WERI-Rb-1 (cell line): ENCODE measurements at places on chromosomes 5 and 9.

GRCh38 chr5:90287036-90287435 is 122.5 kb downstream of the CETN3 start:
- no peak for DNase-seq

DNA sequence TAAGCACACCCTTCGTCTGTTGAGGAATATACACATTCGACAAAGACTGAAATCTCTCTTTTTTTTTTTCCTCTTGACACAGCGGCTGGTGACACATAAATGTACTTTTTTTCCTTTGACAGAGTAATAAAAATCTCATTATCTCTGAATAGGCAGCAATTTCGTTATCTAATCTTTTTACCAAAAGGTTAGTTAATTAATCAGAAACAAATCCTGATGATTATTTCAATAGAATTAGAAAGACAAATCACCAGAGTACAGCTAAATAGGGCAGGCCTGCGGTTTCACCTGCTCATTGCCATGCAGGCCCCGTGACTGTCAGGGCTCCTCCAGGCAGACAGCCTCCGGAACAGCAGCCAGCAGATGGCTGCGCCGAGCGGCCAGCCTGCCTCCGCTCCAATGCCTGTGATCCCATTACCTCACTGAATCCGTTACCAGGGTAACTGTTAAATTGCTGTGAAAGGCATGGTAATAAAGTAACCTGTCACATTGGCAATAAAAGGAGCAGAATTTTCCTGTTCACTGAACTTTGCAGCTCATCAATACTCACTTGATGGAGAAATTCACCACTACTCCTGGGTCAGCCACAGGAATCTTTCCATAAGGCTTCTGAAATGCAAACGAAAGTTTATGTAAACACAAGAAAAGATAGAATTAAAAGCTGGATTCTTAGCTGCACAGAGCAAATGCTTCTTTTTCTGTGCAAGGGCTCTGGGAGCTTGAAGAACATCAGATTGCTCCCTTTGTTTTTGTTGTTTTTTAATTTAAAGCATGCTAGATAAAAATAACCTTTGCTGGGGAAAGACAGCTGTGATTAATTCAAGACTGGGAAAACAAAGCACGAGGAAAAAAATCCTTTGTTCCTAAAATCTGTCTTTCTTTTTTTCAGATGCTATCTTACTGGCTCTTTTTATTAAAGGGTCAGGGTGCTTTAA is 666.4 kb upstream of the ZNF608 start:
- DNase-seq: peak; percentile 94

DNA sequence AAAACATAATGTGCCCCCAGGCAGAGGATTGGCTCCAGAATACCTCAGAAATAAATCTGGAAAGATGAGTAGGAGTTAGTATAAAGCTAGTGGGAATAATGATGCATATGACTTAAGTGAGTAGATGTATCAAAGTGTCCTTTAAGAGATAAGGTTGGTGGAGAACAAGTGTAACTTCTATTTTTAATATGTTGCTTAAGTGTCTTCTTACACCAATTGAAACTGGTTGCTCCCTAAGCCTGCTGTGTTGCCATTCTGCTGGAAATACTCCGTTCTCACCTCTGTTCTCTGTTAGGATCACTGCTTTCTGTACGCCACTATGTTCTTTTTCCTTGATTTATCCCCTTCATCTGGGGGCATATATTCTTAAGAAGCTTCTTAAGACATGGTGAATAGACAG is 286.4 kb downstream of the TMEM232 start:
- DNase-seq: no peak

- DNase-seq: peak; percentile 75
Observed at GRCh38 chr5:138035605-138036537, 3.0 kb upstream of the FAM13B start.

DNA sequence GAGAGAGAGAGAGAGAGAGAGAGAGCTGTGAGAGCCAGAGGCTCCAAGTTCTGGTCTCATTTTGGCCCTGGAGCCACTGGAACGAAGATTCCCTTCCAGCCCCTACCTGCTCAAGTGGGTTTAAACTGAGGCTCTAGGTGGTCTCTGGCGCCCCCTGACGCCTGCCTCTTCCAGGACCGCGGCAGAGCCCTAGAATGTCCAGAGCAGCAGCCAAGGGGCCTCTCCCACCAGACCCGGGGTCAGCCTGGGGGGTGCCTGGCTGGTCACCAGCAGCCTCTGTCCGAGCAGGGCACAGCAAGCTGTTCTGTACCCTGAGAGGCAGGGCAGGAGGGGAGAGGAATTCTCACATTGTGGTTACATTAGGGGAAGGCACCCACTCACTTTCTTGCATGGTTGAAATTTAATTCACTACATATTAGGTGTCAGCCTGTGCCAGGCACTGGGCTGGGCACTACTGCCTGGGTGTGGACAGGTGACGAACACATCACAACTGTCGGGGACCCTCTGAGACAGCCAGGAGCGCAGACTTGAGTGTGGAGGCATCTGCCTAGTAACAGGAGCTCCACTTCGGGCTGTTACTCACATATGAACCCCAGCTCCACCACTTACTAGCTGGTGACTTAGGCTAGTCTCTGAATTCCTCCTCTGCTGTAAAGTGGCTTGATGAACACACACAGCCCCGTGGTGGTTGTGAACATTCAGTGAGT is 44.5 kb downstream of the AMBP start:
- peak; percentile 76 for DNase-seq

- DNase-seq: no peak
Observed at GRCh38 chr9:87118594-87118993, 171.3 kb upstream of the GAS1 start.

DNA sequence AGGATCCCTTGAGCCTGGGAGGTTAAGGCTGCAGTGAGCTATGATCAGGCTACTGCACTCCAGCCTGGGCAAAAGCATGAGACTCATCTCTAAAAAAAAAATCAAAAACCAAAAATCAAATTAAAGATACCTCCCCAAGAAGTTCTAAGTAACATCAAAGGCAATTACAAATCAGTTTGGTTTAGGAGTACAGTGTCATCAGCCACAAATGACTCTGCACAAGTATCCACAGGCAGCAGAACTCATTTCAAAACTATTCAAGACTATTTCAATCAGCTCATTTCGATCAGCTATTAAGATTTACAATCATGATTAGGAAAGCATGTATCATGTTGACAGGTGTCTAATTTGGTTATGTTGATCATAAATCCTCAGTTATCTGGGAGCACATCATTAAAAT is 19.1 kb downstream of the TRMO start:
- DNase-seq: no peak

- no peak for DNase-seq
Observed at GRCh38 chr9:70477146-70477745, 62.8 kb upstream of the KLF9 start.

DNA sequence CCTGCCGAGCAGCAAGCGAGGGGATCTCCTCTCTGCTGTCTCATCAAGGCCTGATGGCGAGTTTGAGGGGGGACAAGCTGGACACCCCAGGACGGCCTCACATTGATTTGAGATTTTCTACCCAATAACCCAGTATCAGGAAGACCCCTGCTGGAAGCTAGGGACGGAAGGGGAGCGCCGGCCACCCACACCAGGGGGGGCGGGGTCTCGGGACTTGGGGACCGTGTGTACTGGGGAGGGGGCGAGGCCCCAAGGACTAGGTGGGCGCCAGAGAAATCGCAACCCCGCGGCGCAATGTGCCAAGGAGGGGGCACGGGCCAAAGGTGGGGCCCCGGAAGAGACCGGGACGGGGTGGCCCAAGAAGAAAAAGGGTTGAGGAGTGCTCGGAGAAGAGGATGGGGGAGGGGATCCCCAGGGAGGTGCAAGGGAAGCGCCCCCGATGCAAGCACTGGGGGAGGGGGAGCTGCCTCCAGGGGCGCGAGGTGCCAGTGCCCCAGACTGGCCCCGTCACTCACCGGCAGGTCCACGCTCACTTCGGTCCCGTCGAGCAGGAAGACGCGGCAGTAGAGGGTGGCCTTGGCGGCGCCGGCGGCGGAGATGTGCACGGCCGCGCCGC is 1.1 kb downstream of the EPB41L4B start:
- DNase-seq: peak; percentile 42

GRCh38 chr9:114309096-114309495 is 13.8 kb upstream of the ORM1 start:
- no peak for DNase-seq

- no peak for DNase-seq
Observed at GRCh38 chr9:82601293-82601771, 461.6 kb downstream of the RASEF start.
